ENCODE measurements at places on chromosomes 4 and X. TPM values are rescaled to one million over a fixed set of nuclear protein-coding genes. Genes with fewer than 3 reads are reported as not detected.

Gene PCDH18
- 0.34 TPM for total RNA-seq

Gene ADH7
- not detected for total RNA-seq

Gene CLDN22
- total RNA-seq, result not detected

Gene NIPAL1
- total RNA-seq, result 0.54 TPM

Gene DUSP9
- 0.09 TPM for total RNA-seq

Gene FRAS1
- total RNA-seq, result 0.09 TPM

Gene POU3F4
- total RNA-seq, result not detected

Gene KLHL4
- total RNA-seq, result 126 TPM

Gene CLGN
- 0.09 TPM for total RNA-seq

Gene NUDT10
- total RNA-seq, result under 0.01 TPM

Gene ASMT
- total RNA-seq, result not detected

Gene SOX3
- total RNA-seq, result not detected

Gene IL15
- 2.1 TPM for total RNA-seq

Gene GRPR
- total RNA-seq, result not detected

Gene CHIC1
- 11.7 TPM for total RNA-seq

Gene MTMR8
- 0.17 TPM for total RNA-seq

Gene NPY2R
- not detected for total RNA-seq

Gene RTL3
- total RNA-seq, result not detected

Gene MID1IP1
- total RNA-seq, result 14.0 TPM

Gene MAGEB10
- total RNA-seq, result not detected

Gene MOSPD2
- total RNA-seq, result 12.1 TPM

Gene RASGEF1B
- total RNA-seq, result 0.52 TPM

Gene PLAC8
- not detected for total RNA-seq

Gene RAB39B
- 0.52 TPM for total RNA-seq

Gene CT45A2
- not detected for total RNA-seq

Gene FNIP2
- total RNA-seq, result 78.9 TPM

Gene KCNIP4
- not detected for total RNA-seq

Gene ATG4A
- total RNA-seq, result 9.4 TPM

Gene UGT8
- total RNA-seq, result not detected

Gene HPF1
- total RNA-seq, result 20.6 TPM

Gene AKAP14
- total RNA-seq, result not detected

Gene USP27X
- total RNA-seq, result 3.1 TPM

Gene SLIT2
- total RNA-seq, result 0.65 TPM

Gene EDA
- 1.5 TPM for total RNA-seq

Gene NDNF
- total RNA-seq, result 3.4 TPM

Gene SH2D1A
- total RNA-seq, result not detected

Gene LUZP4
- not detected for total RNA-seq

Gene NEUROG2
- not detected for total RNA-seq

Gene F8A3
- total RNA-seq, result 0.65 TPM

Gene SHROOM2
- total RNA-seq, result 11.0 TPM

Gene HSD17B13
- 0.09 TPM for total RNA-seq

Gene CLDN34
- not detected for total RNA-seq

Gene OGT
- total RNA-seq, result 119 TPM

Gene CC2D2A
- 4.6 TPM for total RNA-seq

Gene COL25A1
- under 0.01 TPM for total RNA-seq

Gene HEPH
- 11.6 TPM for total RNA-seq

Gene VCX3A
- total RNA-seq, result not detected

Gene RAB9B
- 1.5 TPM for total RNA-seq

Gene TMEM47
- total RNA-seq, result 6.4 TPM

Gene DYNLT3
- total RNA-seq, result 37.1 TPM

Gene KIF4A
- total RNA-seq, result 2.6 TPM

Gene GYPA
- not detected for total RNA-seq
